ENCODE measurements at places on chromosomes 2 and 18.
A peak's percentile ranks its signal among the peaks of the same experiment; 100 is the strongest.

GRCh38 chr2:1140389-1141003 is 189.8 kb downstream of the SNTG2 start:
- no peak for DNase-seq

GRCh38 chr2:25570161-25570845 is 103.1 kb downstream of the DTNB start:
- peak; percentile 59 for DNase-seq

GRCh38 chr2:105387225-105387624 is 11.6 kb downstream of the FHL2 start:
- no peak for DNase-seq

DNA sequence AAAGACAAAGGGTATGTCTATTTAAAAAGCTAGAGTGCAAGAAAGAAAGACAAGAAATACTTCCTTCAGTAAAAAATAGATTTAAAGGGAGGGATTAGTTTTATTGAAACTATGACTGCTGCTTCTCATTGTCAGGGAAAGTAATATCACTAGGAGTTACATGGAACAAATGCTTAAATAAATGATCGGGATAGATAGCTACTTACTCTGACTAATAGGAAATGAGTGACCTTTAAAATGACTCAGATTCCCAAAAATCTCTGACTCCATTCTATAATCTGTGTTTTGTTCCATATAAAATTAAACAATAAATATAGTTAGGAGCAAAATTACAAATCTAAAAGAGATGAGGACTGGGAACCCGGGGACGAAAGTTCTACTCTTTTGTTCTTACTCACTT is 669.3 kb downstream of the NR4A2 start:
- DNase-seq: no peak

- no peak for DNase-seq
These were observed 628.5 kb upstream of the KLHL29 start for GRCh38 chr2:22756276-22757043.

- DNase-seq: peak; percentile 42
These were observed 39.9 kb upstream of the DARS1 start for GRCh38 chr2:136025057-136025973.

- DNase-seq: peak; percentile 87
These were observed 42.1 kb upstream of the GLS start for GRCh38 chr2:190838492-190838910.

- DNase-seq: peak; percentile 15
These were observed 50.3 kb upstream of the TLK1 start for GRCh38 chr2:171210864-171211431.

- no peak for DNase-seq
These were observed 166.7 kb downstream of the AGAP1 start for GRCh38 chr2:235660484-235661082.

DNA sequence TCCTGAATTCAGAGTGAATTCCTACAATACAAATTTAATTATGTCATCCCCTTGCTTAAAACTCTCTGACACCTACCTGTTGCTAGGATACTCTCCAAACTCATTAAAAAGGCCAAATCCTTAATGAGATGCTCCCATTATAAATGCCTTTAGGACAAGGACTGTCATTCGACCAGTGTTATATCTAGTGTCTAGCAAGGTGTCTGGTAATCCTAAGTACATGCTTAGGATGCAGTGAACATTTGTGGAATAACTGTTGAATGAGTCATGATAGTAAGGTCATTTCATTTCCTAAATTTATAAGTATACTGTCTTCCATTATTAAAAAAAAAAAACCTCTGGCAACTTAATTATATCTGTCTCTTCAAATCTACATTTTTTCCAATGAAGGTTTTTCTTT is 588.9 kb upstream of the NRXN1 start:
- DNase-seq: no peak

DNA sequence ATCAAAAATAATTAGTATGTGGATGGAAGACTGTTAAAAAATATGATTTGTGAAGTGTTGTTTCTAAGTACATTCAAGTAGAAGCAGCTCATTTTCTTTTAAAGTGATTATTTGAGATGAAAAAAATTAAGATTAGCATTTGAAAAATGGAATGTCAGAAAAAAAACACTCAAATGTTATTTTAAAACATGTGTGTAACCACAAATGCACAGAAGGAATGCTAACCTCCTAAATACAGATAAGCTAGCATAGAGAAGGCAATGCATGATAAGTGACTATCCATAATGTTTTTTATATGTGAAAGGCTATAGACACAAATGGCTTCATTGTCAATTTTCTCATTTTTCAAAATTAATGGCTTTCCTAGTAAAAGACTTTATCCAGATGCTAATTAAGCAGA is 198.9 kb downstream of the NYAP2 start:
- no peak for DNase-seq

DNA sequence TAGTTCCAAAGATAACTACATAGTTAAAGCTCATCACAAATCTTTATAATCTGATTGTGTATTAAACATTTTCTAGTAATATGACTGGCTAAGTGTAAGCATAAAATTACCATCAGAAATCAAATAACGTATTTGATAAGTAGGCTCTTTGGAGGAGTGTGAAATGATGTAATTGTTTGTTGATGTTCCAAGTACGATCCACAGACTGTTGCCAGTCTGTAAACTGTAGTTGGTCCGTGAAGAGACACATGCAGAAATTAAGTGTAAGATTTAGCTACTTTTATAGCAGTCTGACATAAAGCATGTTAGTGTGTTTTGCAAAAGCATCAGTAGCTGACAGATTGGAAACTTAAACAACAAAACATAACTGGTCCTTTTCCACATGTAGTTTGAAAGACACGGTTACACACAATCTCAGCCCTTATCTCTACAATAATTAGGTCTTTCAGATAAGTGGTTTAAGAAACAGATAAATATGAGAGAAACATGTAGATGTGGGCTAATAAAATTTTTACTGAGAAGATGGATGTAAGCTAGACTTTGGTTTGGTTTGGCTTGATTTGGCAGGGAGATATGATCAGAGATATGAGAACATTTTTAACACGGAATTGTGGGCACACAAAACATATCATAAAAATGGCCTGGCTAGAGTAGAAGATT is 115.0 kb upstream of the EPB41L5 start:
- DNase-seq: no peak

GRCh38 chr2:10352361-10352760 is 49.7 kb downstream of the HPCAL1 start:
- no peak for DNase-seq

DNA sequence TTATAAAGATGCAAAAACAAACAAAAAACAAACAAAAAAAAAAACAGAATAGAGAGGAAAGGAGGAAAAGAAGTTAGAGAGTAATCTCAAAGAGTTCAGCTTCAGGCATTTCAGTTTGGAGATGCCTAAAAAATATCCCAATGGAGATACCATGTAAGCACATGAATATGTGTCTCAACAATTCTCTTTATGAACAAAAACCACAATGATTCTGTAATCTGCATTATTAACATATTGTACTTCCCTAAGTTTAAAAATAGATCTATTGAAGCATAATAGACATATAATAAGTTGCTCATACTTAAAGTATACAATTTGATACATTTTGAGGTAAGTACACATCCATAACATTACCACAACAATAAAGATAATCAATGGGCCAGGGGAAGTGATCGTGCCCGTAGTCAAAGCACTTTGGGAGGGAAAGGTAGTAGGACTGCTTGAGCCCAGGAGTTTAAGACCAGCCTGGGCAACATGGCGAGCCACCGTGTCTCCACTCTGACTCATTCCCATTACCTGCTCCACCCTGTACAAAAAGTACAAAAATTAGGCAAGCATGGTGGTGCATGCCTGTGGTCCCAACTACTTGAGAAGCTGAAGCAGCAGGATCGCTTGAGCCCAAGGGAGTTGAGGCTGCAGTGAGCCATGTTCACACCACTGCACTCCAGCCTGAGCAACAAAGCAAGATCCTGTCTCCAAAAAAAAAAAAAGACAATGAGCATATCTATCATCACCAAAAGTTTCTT is 158.9 kb downstream of the ATAD2B start:
- DNase-seq: no peak

DNA sequence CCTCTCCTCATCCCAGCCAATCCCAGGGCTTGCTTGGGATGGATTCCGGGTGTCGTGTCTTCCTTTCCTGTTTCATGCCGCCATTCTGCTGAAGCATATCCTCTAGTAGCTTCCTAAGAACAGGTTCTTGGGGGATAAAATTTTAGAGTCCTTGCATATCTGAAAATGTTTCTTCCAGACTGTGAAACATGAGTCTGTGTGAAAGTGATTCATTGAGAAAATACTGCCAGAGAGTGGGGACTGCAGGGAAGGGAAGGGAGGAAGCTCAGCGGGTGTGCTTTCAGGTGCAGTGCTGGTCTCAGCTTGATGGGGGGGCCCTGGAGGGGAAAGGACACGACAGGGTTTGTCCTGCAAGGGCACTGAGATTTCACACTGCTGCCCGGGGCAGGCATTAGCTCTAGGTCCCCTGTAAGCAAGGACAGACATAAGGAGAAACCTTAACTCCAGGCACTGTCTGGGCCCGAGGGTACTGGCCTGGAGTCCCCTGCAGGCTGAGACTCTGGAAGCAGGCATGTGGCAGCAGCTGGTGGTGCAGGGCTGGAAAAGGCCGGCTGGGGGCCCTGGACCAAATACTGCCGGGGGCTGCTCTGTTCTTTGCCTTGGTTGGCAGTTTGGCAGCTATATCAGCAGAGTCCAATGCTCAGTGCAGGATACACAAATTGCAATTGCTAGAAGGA is 97.6 kb upstream of the HS6ST1 start:
- DNase-seq: no peak

- DNase-seq: no peak
These were observed 153.6 kb downstream of the NRP2 start for GRCh38 chr2:205835923-205836322.

- no peak for DNase-seq
These were observed 462 bp upstream of the OTOS start for GRCh38 chr2:240140920-240141319.

DNA sequence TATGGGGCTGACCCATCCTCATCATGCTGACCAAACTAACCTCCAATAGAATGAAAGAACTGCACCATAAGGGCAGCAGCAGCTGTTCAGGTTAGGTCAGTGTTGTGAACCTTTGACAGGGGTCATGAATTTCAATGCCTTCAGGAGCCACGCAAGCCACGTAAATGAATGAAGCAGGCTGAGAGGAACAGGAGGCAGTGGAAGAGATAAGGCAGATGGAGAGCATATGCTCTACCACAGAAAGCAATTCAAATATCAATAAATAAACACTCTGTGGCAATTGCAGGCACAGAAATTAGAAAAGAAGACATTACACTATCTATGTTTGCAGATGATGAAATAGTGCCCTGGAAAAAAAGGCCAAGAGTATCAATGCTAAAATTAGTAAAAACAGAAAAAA is 56.3 kb downstream of the SCG2 start:
- no peak for DNase-seq

Data from AG10803 (cell line).